Stimulated activated CD8-positive, alpha-beta memory T cell treated with anti-CD3 and anti-CD28 coated beads, Interleukin-4, amount 100 ng/mL, for 1 hour (primary cell): ENCODE measurements at places on chromosomes 5 and 9.

DNA sequence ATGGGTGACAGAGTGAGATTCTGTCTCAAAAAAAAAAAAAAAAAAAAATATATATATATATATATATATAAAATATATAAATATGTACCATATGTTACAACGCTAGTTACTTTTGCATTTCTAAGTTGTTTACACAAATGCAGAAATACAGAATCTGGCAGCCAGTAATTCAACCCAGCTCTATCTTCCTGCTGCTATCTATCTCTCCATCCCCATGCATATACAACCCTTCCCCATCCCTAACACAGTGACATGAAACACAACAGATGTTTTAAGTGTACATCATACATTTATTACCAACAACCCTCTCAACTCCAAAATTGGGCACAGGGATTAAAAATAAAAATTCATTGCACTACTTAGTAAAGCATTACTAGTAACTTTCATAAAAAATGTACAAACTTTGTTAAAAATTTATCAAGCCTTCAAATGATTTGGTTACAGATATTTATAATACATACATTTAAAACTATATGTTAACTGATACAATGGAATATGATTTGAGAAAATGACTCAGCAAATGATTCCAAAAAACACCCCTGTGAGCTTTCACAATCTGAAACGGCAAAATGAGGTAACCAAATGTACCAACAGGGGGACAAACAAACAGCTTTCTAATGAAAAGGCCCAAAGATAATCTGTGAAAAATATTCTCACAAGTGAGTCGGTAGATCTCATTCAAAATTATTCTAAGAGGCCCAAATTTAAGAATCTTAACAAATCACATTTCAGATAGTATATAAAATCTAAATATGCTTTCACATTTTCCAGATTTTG is 63.8 kb downstream of the RNF38 start:
- no peak for DNase-seq

DNA sequence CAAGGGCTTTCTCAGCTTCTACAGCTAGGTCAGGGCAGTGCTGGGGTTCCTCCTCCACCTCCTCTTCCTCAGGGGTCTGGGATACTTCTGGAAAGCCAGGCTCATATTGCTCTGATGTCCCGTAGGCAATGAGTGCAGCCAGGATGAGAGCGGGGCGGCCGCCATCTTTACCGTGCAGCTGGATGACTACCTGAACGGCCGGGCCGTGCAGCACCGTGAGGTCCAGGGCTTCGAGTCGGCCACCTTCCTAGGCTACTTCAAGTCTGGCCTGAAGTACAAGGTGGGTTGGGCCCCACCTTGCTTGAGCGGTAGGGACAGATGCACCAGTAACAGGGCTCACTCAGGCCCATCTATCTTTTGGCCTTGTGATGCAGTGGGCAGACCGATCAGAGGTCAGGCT is 34.8 kb downstream of the GSN start:
- DNase-seq = no peak

GRCh38 chr5:90700299-90700698 is 141.7 kb downstream of the ADGRV1 start:
- no peak for DNase-seq

GRCh38 chr5:57716661-57717060 is 234.1 kb upstream of the ACTBL2 start:
- no peak for DNase-seq

DNA sequence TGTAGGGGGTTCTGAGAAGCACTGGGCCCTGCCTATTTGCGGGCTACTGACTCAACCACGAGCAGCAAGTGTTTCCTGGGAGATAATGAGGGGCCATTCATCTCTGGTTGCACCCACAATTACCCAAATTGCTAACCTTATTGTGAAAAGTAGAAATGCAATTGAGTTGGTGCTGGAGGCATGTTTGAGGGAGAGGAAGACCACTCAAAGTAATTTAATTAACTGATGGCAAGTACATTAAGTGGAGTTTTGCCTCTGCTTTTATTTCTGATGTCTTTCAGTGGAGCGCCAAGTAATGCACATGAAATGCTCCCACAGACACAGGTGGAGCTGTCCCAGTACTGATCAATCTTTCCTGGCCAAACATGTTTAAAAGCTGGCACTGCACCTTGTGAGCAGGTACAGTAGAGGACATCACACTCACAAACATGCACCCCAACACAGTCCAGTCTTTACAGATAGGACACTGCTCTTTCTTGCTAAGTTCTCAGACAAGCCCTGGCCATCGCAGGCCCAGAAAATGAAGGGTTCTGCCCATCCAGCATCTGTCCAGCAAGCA is 195.4 kb downstream of the HSPA4 start:
- DNase-seq = no peak

- no peak for DNase-seq
Observed at GRCh38 chr9:70574151-70574837, 159.8 kb upstream of the KLF9 start.
